ENCODE measurements at places on chromosomes 1 and 21.

DNA sequence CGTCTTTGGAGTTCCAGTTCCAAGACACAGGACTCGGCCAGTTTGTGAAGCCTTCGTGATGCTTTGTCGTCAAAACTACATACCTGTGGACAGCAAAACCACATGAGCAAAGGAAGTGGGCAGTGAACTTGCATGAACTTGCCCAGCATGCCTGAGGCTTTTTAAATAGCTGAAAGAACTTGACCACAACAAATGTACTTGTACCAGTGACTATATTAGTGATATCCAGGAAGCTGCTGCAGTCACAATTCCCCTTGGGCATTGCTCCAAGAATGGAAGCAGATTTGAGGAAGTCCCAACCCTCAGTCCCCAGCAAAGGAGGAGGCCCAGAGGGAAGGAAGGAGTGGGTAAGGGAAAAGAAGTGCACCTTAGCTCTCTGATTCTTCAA is 2.6 kb downstream of the FUCA1 start:
- peaks cover 18% of the 10 kb centered on the region for H3K4me1 ChIP-seq
- H3K27me3 ChIP-seq: peaks cover 5% of the 10 kb centered on the region
- peaks cover 22% of the 10 kb centered on the region for H3K36me3 ChIP-seq
- no peak overlapping the region for H3K4me3 ChIP-seq
- DNase-seq: peak; percentile 6

DNA sequence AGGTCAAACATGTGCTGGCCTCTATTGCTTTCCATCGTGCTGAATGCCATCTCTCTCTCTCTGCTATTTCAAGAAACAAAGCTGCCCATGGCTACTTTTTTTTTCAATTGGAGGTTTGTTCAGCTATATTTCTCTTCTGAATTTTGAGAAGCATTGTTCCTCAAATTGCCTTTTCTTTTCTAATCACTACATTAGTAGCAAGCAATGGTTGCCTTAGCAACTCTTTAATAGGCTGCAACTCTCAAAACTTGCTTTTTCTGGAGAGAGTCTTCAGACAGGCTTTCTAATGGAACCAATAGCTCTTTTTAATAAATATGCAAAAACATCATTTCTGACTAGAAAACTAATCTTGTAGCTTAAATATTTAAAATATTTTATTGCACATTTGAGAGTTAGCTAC is 439.0 kb downstream of the LRRIQ3 start:
- no peak for DNase-seq
- no peak overlapping the region for H3K4me3 ChIP-seq
- no peak overlapping the region for H3K27ac ChIP-seq
- no peaks in the 10 kb centered on the region for H3K27me3 ChIP-seq
- no peaks in the 10 kb centered on the region for H3K36me3 ChIP-seq

- H3K36me3 ChIP-seq: no peaks in the 10 kb centered on the region
- no peak overlapping the region for H3K4me3 ChIP-seq
- no peak for DNase-seq
- no peaks in the 10 kb centered on the region for H3K4me1 ChIP-seq
These were observed 161.6 kb upstream of the KCNJ15 start for GRCh38 chr21:38095220-38095619.

GRCh38 chr1:20302108-20302471 is 11.4 kb downstream of the VWA5B1 start:
- no peaks in the 10 kb centered on the region for H3K27me3 ChIP-seq
- no peaks in the 10 kb centered on the region for H3K4me1 ChIP-seq
- no peak overlapping the region for H3K27ac ChIP-seq
- H3K4me3 ChIP-seq: no peak overlapping the region
- H3K36me3 ChIP-seq: no peaks in the 10 kb centered on the region

- H3K4me3 ChIP-seq: no peak overlapping the region
- peaks cover 18% of the 10 kb centered on the region for H3K4me1 ChIP-seq
- H3K27me3 ChIP-seq: no peaks in the 10 kb centered on the region
- DNase-seq: no peak
- H3K27ac ChIP-seq: no peak overlapping the region
- no peaks in the 10 kb centered on the region for H3K36me3 ChIP-seq
These were observed 122.0 kb downstream of the ETS2 start for GRCh38 chr21:38927776-38928175.

DNA sequence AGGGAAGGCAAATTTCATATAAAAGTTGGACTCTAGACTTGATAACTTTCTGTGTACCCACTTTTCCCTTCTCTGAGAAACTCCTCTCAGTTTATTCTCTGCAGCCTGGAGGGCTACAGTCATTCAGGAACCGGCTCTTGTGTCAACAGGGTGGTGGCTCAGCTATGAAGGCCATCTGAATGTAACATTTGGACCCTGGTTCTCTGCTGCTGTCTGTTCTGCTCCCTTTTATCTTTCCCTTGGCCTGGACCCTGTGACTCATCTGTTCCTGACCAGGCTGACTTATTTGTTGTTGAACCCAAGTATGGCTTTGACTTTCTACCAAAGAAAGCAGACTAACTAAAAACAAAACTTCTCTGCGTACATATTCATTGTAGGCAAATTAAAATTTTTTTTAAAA is 75.4 kb downstream of the CENPF start:
- no peaks in the 10 kb centered on the region for H3K36me3 ChIP-seq
- no peak overlapping the region for H3K4me3 ChIP-seq
- DNase-seq: peak; percentile 42

DNA sequence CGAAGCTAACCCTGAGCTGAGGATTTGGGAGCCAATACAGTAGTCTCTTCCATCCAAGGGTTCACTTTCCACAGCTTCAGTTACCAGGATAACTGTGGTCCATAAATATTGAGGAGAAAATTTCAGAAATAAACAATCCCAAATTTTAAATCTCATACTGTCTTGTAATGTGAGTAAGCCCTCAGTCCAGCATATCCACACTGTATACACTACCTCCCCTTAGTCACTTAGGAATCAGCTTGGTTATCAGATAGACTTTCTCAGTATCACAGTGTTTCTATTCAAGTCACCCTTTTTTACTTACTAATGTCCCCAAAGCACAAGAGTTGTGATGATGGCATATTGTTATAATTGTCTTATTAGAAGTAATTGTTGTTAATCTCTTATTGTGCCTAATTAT is 102.3 kb upstream of the GNG12 start:
- H3K36me3 ChIP-seq: no peaks in the 10 kb centered on the region
- DNase-seq: no peak
- no peaks in the 10 kb centered on the region for H3K27me3 ChIP-seq
- H3K27ac ChIP-seq: no peak overlapping the region
- H3K4me1 ChIP-seq: no peaks in the 10 kb centered on the region
